Skeletal muscle tissue (tissue), 5 donors: ENCODE measurements at places on chromosomes 2 and 18. TPM values are rescaled to one million over a fixed set of nuclear protein-coding genes. Genes with fewer than 3 reads are reported as not detected.

Gene PPIL3
- total RNA-seq, result 63.7 TPM

Gene ZNF385B
- total RNA-seq, result 1.0 TPM

Gene ABCG8
- under 0.01 TPM for total RNA-seq

Gene IL36G
- not detected for total RNA-seq

Gene SP100
- total RNA-seq, result 24.0 TPM

Gene UGT1A3
- not detected for total RNA-seq

Gene CYP27A1
- total RNA-seq, result 17.7 TPM
